ENCODE measurements at places on chromosomes 6 and 20. TPM values are rescaled to one million over a fixed set of nuclear protein-coding genes. Genes with fewer than 3 reads are reported as not detected.

DNA sequence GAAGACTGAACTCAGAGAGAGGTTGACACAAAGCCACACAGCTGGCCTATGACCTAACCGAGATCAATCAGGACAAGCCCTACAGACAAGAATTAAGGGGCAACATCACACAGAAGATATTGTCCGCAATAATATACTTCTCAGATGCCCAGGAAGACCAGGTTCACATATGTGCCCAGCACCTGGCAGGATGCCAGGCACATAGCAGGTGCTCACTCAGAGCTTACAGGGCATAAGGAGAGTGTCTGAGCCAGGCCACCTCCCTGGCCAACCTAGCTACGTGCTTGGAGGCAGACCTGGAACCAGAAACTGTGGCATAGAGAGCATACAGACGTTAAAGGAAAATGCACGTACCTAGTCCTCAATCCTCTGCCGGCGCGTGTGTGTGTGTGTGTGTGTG is 87.0 kb upstream of the LRFN2 start:
- no peak for DNase-seq

DNA sequence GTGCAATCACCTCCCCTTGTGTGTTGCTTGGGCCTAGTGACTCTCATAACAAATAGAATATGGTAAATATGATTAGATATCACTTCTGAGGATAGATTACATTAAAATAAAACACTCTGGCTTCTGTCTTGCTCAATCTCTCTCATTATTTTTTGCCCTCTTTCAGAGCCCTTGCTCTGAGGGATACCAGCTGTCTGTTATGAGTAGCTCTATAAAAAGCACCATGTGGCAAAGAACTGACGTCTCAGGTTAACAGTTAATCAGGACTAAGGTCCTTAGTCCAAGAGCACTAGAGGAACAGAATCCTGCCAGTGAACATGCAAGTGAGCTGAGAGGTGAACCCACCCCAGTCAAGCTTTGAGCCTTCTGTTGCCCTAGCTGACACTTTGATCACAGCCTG is 402.2 kb upstream of the HTR1E start:
- no peak for DNase-seq

The BMP2 gene
- 6.1 TPM for total RNA-seq

- DNase-seq, result no peak
Observed at GRCh38 chr20:21129861-21130260, 4.0 kb downstream of the KIZ start.

GRCh38 chr6:41786451-41787218 is 859 bp upstream of the TOMM6 start:
- DNase-seq, result peak; percentile 37

GRCh38 chr6:70151616-70152015 is 151.3 kb downstream of the COL9A1 start:
- no peak for DNase-seq

DNA sequence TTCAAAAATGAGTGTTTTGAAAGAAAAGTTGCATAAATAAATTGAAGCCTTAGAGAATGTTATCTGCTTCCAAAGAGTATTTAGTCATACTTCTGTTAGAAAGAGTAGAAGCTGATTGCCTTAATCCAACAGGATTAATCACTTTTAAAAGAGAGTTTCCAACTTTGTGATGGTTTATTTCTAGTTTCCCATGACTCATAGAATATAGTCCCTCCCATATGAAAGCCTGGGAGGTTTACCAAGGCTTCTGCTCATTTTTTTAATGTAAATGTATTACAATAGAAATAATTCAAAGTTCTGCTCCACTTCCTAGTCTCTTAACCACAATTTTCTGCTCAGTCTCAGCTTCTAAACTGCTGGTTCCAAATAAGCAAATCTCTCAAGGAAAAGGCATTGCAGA is 118.0 kb upstream of the IRAK1BP1 start:
- no peak for DNase-seq

The RFX6 gene
- not detected for total RNA-seq

- DNase-seq, result no peak
Observed at GRCh38 chr20:7879883-7880282, 60.4 kb downstream of the HAO1 start.

GRCh38 chr20:39117491-39117890 is 155.3 kb downstream of the DHX35 start:
- no peak for DNase-seq

The WFDC12 gene
- not detected for total RNA-seq

GRCh38 chr6:15132167-15132566 is 113.7 kb upstream of the JARID2 start:
- no peak for DNase-seq

The ANKRD66 gene
- total RNA-seq, result not detected

GRCh38 chr6:291697-292505 is at the start of gene DUSP22:
Gene DUSP22, plus strand, starts transcription at chr6:292487. Its CDS starts 53 bp downstream, at chr6:292540.
- DNase-seq, result no peak

Measured in esophagus squamous epithelium (tissue), 5 donors.